ENCODE measurements at places on chromosomes 11 and 22.

- no peak overlapping the region for H3K27ac ChIP-seq
- no peaks in the 10 kb centered on the region for H3K4me1 ChIP-seq
- no peaks in the 10 kb centered on the region for H3K36me3 ChIP-seq
- no peak overlapping the region for H3K4me3 ChIP-seq
- peaks cover 78% of the 10 kb centered on the region for H3K27me3 ChIP-seq
Measured at GRCh38 chr11:12691473-12691872, 17.3 kb downstream of the TEAD1 start.

DNA sequence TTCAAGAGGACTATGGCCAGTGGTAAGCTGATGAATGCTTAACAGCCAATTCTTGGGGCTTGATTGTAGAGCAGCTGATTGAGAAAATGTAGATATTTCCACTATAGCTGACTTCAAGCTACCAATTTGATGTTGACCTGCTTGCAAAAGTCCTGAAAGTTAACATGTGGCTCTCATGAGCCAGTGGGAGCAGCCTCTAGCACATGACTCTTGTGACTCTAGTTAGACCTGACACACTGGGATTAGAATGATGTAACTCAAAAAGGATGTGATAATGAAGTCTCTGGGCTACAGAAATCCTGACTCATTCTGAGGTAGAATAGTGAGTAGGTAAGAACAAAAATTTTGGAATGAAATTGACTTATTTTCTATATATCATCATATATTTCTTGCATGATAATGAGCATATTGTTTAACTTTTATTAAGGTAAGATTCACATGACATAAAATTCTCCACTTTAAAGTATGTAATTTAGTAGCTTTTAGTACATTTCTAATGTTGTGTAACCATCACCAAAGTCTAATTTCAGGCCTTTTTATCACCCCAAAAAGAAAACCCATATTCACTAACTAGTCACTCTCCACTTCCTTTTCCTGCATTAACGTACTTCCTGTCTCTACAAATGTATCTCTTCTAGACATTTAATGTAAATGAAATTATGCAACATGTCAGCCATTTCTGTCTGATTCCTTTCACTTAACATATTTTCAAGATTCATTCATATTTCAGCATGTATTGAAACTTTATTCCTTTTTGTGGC is 16.1 kb upstream of the OR52H1 start:
- H3K36me3 ChIP-seq: peaks cover 3% of the 10 kb centered on the region
- peaks cover 11% of the 10 kb centered on the region for H3K27me3 ChIP-seq
- DNase-seq: no peak
- no peaks in the 10 kb centered on the region for H3K4me1 ChIP-seq
- no peak overlapping the region for H3K4me3 ChIP-seq

- H3K4me3 ChIP-seq: no peak overlapping the region
- peaks cover 3% of the 10 kb centered on the region for H3K27me3 ChIP-seq
- no peaks in the 10 kb centered on the region for H3K36me3 ChIP-seq
- DNase-seq: no peak
Measured at GRCh38 chr11:92826603-92827002, 142.8 kb upstream of the MTNR1B start.

DNA sequence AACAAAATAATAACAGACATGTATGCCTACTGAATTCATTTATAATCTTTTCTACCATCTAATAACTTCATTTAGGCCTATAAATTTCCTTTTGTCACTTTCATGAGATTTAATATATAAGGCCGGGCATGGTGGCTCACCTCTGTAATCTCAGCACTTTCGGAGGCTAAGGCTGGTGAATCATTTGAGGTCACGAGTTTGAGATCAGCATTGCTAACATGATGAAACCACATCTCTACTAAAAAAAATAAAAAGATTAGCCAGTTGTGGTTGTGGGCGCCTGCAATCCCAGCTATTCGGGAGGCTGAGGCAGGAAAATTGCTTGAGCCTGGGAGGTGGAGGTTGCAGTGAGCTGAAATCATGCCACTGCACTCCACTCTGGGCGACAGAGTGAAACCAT is 14.2 kb upstream of the NTM start:
- H3K27ac ChIP-seq: no peak overlapping the region
- H3K36me3 ChIP-seq: no peaks in the 10 kb centered on the region
- DNase-seq: no peak
- H3K27me3 ChIP-seq: peaks cover under 1% of the 10 kb centered on the region
- no peak overlapping the region for H3K4me3 ChIP-seq

DNA sequence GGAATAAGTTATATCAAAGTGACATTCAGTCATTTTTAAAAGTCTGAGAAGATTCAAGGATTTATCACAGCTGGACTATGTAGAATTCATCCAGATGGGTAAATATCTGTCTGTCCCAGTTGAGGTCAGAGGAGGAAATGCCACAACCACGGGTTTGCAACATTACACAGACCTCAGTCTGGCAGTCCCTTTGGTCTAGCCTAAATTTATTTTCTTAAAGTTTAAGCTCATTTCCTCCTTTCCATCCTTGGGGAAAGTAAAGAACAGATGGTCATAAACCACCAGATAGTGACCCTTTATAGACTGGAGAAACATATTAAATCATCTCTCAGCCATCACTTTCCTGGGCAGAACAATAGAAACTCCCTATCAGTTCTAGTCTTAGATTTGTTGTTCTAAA is 238.4 kb upstream of the DDI1 start:
- H3K27ac ChIP-seq: no peak overlapping the region
- no peaks in the 10 kb centered on the region for H3K27me3 ChIP-seq
- H3K4me3 ChIP-seq: no peak overlapping the region
- DNase-seq: no peak
- H3K4me1 ChIP-seq: no peaks in the 10 kb centered on the region

GRCh38 chr22:38955926-38956325 is 1.5 kb upstream of the APOBEC3A start:
- peak overlapping the region; percentile 57 for H3K27ac ChIP-seq
- no peaks in the 10 kb centered on the region for H3K36me3 ChIP-seq
- H3K27me3 ChIP-seq: peaks cover 10% of the 10 kb centered on the region
- H3K4me1 ChIP-seq: peaks cover 17% of the 10 kb centered on the region
- H3K4me3 ChIP-seq: no peak overlapping the region
- DNase-seq: no peak

- no peak for DNase-seq
- H3K27me3 ChIP-seq: no peaks in the 10 kb centered on the region
- peaks cover 21% of the 10 kb centered on the region for H3K4me1 ChIP-seq
- peak overlapping the region; percentile 85 for H3K27ac ChIP-seq
- H3K36me3 ChIP-seq: no peaks in the 10 kb centered on the region
Measured at GRCh38 chr22:46044621-46045458, 67.9 kb upstream of the WNT7B start.

GRCh38 chr11:12141283-12141682 is 30.9 kb downstream of the MICAL2 start:
- H3K4me3 ChIP-seq: peak overlapping the region; percentile 49
- H3K27me3 ChIP-seq: no peaks in the 10 kb centered on the region
- H3K4me1 ChIP-seq: peaks cover 38% of the 10 kb centered on the region
- DNase-seq: no peak

DNA sequence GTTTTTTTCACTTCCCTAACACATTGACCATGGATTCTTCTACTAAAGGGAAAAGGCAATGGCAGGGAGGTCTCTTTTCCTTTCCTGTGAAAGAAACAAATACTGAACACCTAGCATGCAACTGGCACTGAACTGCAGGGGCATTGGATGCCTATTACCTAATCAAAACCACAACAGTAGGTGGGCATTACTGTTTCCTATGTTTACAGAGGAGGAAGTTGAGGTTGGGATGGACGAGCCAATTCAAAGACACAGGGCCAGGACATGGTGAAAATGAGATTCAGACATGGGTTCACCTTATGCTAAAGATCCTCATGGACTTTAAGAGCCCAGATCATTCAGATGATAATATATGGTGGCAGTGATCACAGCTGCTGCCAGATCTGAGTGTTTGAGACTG is 407.0 kb downstream of the MIAT start:
- H3K4me1 ChIP-seq: peaks cover 4% of the 10 kb centered on the region
- H3K36me3 ChIP-seq: peaks cover 4% of the 10 kb centered on the region
- DNase-seq: no peak

DNA sequence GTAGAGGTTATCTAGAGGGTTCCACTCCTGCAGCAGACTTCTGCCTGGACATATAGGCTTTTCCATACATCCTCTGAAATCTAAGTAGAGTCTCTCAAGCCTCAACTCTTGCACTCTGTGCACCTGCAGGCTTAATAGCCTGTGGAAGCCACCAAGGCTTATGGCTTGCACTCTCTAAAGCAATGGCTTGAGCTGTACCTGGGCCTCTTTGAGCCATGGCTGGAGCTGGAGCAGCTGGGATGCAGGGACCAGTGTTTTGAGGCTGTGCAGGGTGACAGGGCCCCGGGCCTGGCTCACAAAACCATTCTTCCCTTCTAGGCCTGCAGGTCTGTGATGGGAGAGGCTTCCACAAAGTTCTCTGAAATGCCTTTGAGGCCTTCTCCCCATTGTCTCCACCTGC is 2.9 kb upstream of the NXPE4 start:
- H3K36me3 ChIP-seq: no peaks in the 10 kb centered on the region
- no peak overlapping the region for H3K27ac ChIP-seq
- DNase-seq: no peak
- H3K27me3 ChIP-seq: no peaks in the 10 kb centered on the region
- H3K4me3 ChIP-seq: no peak overlapping the region

DNA sequence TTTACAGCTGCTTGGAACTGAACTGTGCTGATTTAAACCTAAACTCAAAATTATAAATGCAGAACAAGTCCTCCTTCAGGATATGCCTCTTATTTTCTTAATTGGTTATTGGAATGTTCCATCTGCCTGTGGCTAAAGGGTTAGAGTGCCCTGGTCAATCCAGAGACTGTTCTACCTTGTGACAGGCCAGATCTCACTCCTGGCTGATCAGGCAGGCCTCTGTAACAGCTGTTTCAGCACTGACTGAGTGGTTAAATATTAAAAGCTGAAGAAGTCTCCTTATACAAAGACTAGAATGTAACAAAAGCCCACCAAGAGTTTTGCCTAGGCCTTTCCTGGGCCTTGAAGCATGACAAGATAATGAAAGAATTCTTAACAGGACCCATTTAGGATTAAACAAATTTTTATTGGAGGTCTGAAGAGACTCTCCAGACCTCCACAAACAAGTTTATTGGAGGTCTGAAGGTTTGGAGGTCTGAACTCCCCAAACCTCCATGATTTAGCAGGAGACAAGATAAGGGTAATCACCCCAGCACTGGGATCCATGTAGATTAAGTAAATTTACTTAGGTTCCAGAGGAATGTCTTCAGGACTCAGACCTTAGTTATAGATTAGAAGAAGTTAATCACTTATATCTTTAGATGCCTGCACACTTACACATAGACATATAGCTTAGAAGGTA is 35.8 kb downstream of the TMPRSS5 start:
- no peak overlapping the region for H3K4me3 ChIP-seq
- H3K36me3 ChIP-seq: no peaks in the 10 kb centered on the region
- DNase-seq: no peak
- no peak overlapping the region for H3K27ac ChIP-seq
- H3K27me3 ChIP-seq: peaks cover 15% of the 10 kb centered on the region
- no peaks in the 10 kb centered on the region for H3K4me1 ChIP-seq

DNA sequence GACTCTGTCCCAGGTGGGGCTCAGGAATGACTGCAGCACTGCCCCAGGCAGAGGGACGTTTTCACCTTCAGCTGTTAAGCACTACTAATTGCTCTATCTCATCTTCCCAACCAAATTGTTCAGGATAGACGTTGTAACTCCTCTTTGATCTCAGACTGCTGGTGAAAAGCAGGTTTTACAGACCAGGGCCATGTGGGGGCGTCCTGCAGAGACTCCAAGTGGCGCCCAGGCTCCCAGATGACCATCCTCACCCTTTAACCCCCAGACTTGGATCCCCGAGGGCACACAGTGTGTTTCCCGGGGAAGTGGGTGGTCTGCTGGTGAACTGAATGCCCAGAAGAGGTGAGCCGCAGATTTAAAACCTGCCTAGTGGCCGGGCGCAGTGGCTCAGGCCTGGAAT is 23.9 kb downstream of the FADD start:
- no peaks in the 10 kb centered on the region for H3K27me3 ChIP-seq
- H3K36me3 ChIP-seq: no peaks in the 10 kb centered on the region
- no peak overlapping the region for H3K4me3 ChIP-seq
- peaks cover 2% of the 10 kb centered on the region for H3K4me1 ChIP-seq
- no peak for DNase-seq

DNA sequence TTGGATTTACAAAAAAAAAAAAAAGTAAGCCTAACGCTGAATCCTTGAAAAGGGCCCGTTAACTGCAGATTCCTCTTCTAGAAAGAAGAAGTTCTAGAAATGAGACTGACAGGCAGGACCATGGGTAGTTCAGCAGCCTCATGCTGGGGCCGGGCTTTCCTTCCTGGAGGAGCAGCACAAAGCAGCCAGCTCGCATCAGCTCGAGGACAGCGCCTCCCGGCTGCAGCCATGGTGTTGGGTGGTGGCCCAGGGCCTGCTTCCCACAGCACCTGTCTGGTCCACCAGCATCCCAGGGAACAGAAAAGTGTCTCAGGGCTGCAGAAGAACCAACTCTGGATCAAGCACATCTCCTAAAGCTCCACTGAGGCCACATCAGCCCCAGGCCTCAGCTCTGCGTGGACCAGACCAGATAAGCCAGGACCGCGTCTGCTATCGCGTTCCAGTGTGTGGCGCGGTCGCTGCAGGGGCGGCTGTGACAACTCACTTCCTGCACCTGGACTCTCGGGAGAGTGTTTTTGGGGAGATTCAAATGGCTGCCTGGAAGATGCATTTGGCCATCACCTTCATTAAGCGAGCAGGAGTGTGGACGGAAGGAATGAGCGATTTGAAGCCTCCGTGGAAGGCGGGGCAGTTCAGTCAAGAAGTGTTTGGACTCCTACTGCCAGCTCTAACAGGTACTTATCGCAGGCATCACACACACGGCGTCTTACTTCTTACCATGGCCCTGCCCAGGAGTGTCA is 53.5 kb downstream of the MYH9 start:
- DNase-seq: no peak
- peaks cover 82% of the 10 kb centered on the region for H3K4me1 ChIP-seq
- peak overlapping the region; percentile 86 for H3K4me3 ChIP-seq
- H3K27ac ChIP-seq: peak overlapping the region; percentile 98
- no peaks in the 10 kb centered on the region for H3K27me3 ChIP-seq
- peaks cover 11% of the 10 kb centered on the region for H3K36me3 ChIP-seq

GRCh38 chr11:3093281-3094191 is 36.3 kb upstream of the CARS1 start:
- DNase-seq: no peak
- no peak overlapping the region for H3K4me3 ChIP-seq
- peaks cover 13% of the 10 kb centered on the region for H3K4me1 ChIP-seq
- H3K36me3 ChIP-seq: peaks cover 4% of the 10 kb centered on the region

DNA sequence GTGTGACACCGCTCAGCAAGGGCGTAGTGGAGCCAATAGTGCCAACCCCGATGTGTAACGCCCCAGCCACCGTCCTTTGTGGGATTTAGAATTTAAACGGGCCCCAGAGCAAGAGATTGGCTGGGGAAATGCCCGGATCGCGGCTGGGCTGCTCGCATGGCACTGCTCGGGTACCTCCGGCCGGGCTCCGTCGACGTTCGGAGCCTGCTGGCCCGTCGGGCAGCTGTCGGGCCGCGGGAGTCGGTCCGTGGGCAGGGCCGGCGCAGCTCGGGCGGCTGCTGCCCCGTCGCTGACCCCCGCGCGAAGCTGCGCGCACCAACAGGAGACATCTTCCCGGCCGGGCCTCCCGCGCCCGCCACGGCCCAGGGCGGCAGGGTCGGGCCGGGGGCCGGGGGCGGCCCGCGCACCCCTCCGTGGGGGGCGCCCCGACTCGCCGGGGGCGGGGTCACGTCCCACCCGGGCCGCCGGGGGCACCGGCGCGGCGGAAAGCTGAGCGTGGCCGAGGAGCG is 1.3 kb upstream of the KDM2A start:
- H3K4me1 ChIP-seq: peaks cover 16% of the 10 kb centered on the region
- H3K27ac ChIP-seq: no peak overlapping the region

All from T-helper 17 cell (primary cell).